ENCODE measurements at places on chromosomes 11 and 22. TPM values are rescaled to one million over a fixed set of nuclear protein-coding genes. Genes with fewer than 3 reads are reported as not detected.
A peak's percentile ranks its signal among the peaks of the same experiment; 100 is the strongest.

Gene CBLIF
- 0.72 TPM for total RNA-seq

Gene WEE1
- total RNA-seq = 82.1 TPM

Gene SLC22A9
- total RNA-seq = not detected

- H3K27me3 ChIP-seq = no peaks in the 10 kb centered on the region
- H3K36me3 ChIP-seq = peaks cover 79% of the 10 kb centered on the region
- H3K4me3 ChIP-seq = no peak overlapping the region
- peak overlapping the region; percentile 91 for H3K27ac ChIP-seq
- DNase-seq = peak; percentile 71
- peaks cover 65% of the 10 kb centered on the region for H3K4me1 ChIP-seq
Observed at GRCh38 chr22:36329254-36330078, 58.3 kb downstream of the MYH9 start.

DNA sequence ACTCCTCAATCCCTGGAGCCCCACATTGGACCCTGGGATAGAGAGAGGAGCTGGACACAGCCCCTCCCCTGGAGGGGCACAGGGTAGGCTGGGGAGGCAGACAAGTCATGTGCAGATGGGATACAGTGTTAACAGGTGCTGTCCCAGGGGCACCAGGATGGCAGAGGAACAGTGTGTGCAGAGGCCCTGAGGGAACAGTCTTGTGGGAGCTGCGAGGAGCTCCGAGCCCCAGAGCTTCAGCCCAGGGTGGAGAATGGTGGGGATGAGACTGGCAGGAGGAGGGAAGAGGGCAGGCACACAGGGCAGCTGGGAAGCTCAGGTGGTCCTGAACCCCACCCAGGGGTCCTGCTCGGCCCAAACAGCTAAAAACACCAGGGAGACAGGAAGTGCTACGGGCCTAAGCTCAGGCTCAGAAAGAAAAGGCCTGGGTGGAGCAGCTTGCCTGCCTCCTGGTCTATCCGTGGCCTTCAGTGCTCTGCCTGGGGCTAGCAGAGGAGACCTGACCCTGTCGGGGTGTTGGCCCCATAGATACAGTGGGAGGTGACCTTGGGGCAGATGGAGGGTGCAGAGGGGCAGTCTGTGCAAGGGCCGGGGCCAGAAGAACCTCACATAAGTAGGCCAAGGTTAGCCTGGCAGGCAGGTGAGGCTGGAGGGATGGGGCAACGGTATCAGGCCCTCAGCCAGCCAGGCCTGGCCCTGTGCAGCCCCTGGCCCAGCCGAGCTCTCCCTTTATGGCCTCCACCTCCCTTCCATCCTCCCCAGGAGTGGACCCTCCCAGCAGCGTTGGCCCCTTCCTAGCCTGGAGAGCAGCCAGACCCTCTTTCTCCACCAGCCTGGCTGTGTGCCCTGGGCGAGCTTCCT lies 15.4 kb downstream of the CAPN5 start:
- H3K27me3 ChIP-seq = peaks cover 16% of the 10 kb centered on the region
- H3K36me3 ChIP-seq = no peaks in the 10 kb centered on the region
- H3K4me3 ChIP-seq = no peak overlapping the region
- DNase-seq = no peak

DNA sequence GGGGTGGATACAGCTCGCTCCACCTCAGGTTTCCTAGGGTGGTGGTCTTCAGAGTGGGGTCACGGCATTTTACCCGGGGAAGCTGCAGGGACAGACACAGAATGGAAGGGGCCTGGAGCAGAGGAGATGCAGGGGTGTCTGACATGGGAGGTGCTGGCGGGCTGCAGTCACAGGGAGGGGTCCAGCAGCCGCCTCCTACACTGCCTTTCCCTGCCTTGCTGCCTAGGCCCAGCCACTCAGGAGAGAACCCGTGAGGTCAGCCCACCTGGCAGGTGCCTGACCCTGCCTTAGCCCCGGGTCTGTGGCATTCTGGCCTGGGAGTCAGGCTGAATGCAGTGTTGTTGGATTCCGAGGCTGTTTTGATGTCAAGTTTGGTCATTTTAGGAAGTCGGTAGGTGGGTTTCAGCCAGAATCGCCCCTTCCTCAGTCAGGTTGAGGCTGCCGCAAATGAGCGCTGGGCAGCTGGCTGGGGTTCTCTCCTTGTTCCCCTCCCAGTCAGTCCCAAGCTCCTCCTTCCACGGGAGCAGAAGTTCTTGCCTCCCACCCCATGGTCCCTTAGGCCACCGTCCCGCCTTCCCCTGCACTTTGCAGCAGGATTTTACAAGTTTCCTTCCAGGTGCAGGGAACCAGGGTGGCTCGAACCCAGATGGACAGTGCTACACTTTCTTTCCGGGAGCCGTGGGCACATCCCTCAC lies 294.5 kb downstream of the TBC1D22A start:
- H3K4me1 ChIP-seq = peaks cover 13% of the 10 kb centered on the region
- H3K4me3 ChIP-seq = no peak overlapping the region
- no peaks in the 10 kb centered on the region for H3K36me3 ChIP-seq
- H3K27ac ChIP-seq = no peak overlapping the region
- no peaks in the 10 kb centered on the region for H3K27me3 ChIP-seq

DNA sequence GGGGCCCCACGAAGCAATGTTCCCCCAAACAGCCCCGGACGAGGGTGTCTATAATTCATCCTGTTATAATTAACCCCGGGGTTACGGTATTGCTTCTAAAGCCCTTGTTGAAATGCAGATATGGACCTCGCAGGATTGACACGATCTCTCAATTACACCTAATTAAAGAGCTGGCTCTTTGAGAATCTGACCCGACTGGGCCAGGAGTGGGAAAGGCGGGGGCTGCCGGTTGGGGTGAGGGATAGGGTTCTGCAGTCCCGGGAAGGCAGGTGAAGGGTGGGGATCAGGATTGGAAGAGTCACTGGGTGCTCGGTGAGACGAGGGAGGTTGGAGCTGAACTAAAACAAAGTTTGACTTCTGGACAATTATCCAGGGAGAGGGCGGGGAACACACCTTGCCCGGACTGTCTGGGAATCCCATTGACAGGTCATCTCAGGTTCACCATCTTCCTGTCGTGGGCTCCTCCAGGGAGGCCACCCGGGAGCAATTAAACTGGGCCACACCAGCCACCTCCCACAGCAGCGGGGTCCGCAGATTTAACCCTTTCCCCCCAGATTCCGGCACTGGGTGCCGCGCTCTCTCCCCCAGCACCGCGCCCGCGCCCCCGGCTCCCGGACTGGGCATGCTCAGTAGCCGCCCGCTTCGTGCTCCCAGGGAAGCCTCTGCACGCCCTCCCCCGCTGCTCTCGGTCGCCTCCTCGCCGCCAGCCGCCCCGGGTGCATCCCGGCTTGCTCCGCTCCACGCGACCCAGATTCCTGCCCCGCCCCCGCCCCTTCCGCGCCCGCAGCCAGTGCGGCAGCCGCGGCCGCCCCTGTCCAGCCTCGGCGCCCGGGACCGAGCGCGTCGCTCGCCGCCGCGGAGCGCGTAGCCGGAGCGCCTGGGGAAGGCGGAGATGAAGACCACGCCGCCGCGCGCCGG lies at the start of gene ELMOD1:
Gene ELMOD1, plus strand, starts transcription at position 688 of the 918 bp plus-strand sequence. CDS start 27,043 bp downstream, outside the sequence.
- H3K36me3 ChIP-seq = no peaks in the 10 kb centered on the region
- H3K27ac ChIP-seq = no peak within 1 kb of the TSS
- H3K27me3 ChIP-seq = peaks cover 27% of the 10 kb centered on the region
- peak within 1 kb of the TSS; percentile 33 for H3K4me3 ChIP-seq
- peaks cover 14% of the 10 kb centered on the region for H3K4me1 ChIP-seq

DNA sequence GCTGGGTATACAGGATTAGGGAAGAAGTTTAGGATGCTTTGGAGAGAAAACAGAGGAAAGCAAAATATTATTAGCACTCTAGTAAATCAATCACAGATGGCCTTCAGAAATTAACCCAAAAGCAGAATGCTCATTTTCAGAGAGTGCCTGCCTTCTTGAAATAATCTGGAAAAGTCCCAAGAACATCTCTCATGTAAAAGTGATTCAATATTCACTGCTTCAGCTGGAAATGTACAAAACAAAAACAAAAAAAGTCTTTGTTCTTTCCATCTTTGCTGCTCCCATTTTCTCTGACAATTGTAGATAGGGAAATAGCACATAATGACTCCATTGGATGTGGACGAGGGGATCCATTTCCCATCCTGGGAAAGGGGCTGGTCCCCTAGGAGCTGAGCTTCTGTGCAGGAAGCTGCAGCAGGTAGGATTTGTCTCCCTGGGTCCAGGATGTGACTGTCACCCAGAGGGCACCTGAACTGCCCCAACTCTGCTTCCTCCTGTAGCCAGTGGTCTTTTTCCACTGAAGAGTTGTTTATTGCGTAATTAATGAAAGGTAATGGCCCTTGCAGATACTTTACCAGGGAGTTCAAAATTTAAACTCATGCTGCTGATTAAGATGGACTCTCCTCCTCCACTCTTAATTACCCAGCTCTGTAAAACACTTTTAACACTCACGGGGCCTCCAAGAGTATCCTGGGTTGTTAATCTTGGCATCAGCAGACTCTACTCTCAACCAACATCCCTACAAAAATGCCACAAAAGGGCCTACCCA lies 57.9 kb downstream of the SC5D start:
- no peaks in the 10 kb centered on the region for H3K4me1 ChIP-seq
- DNase-seq = no peak
- H3K27me3 ChIP-seq = peaks cover 11% of the 10 kb centered on the region
- H3K27ac ChIP-seq = no peak overlapping the region
- H3K36me3 ChIP-seq = no peaks in the 10 kb centered on the region
- H3K4me3 ChIP-seq = no peak overlapping the region

GRCh38 chr11:9625162-9625561 lies 38.7 kb upstream of the SWAP70 start:
- no peaks in the 10 kb centered on the region for H3K36me3 ChIP-seq
- DNase-seq = no peak
- no peak overlapping the region for H3K4me3 ChIP-seq
- no peaks in the 10 kb centered on the region for H3K27me3 ChIP-seq
- H3K27ac ChIP-seq = no peak overlapping the region
- H3K4me1 ChIP-seq = peaks cover 4% of the 10 kb centered on the region
